CD4-positive, alpha-beta T cell treated with Interferon alpha-2 for 1 hour (primary cell): ENCODE measurements at places on chromosomes 2 and 18.
A peak's percentile ranks its signal among the peaks of the same experiment; 100 is the strongest.

GRCh38 chr2:131035826-131036231 lies 57.4 kb downstream of the FAM168B start:
- DNase-seq = no peak

DNA sequence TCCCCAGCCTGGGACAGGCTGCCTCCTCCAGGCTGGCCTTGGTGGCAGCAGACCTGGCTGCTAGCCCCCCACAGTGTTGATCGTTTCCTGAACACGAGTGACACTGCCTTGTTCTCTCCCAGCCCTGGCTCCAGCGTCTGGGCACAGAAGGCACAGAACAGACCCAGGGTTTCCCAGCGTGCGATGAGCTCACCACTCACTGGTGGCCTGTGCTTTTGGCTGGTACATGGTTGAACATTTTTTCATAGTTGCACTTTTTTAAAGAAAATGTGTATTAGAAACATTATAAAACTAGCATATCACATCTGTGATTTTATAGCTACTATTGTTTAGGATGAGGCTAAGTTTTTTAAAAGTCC lies 40.9 kb downstream of the SCTR start:
- DNase-seq = no peak

DNA sequence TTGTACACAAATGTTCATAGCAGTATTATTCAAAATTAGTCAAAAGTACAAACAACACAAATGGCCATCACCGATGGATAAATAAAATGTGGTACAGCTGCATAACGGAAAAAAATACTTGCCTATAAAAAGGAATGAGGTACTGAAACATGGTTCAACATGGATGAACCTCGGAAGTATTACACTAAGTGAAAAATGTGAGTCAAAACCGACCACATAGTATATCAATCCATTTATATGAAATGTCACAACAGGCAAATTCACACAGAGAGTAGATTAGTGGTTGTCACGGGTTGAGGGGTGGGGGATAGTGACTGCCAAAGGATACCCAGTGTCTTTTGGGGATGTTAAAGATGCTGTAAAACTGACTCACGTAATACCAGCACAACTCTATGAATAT lies 3.5 kb downstream of the SS18 start:
- no peak for DNase-seq

DNA sequence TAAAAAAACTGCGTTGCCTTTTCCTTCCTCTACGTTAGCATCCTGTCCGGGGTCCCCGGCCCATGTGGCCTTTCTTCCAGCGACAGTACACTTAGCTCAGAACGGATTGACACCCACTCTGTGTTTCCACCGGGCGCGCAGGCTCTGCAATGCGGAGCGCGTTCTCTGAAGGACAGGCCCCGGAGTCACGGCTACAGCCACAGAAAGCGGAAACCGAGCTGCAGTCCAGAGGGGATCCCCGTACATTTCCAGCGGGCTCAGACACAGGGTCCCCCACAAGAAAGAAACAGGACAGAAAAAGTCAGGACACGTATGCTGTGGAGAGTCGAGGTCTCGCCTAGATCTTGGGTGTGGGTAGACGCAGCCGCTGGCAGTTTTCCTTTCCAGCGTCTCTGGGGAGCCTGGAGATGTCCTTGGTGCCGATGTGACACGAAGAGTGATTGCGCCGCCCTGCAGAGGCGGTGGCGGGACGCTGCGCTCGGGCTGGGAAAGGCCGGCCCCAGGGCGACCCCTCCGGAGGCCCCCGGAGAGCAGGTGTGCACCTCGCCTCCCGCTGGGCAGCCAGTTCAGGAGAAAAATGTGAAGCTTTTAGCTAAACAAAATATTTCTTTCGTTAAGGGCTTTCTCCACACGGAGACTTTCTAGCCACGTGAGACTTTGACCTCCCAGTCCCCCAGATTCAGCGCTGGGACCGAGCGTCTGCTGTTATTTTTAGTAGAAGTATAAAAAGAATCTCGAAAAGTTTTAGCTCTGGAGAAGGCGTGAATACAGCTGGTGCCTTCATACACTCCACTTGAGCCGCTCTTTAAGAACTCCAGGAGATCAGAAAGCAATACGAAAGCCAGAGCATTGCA lies 1.3 kb upstream of the ACKR3 start:
- DNase-seq = peak; percentile 42

DNA sequence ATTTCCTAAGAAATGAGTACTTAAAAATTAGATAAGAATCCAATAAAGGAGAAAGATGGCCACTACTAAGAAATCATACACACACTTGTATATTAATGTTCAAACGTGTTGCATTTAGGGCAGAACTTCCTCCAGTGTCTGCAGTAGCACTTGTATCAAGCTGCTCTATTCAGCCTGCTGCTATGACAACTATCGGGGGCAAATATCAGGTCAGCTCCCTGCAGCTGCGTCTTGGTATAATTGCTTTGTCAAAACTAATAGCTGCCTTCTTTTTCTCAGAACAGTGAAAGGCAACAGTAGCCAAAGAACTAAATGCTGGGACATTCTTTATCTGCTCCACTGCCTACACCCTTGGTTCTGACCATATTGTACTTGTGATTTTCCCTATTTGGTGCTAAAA lies 300.7 kb downstream of the NOL4 start:
- no peak for DNase-seq

DNA sequence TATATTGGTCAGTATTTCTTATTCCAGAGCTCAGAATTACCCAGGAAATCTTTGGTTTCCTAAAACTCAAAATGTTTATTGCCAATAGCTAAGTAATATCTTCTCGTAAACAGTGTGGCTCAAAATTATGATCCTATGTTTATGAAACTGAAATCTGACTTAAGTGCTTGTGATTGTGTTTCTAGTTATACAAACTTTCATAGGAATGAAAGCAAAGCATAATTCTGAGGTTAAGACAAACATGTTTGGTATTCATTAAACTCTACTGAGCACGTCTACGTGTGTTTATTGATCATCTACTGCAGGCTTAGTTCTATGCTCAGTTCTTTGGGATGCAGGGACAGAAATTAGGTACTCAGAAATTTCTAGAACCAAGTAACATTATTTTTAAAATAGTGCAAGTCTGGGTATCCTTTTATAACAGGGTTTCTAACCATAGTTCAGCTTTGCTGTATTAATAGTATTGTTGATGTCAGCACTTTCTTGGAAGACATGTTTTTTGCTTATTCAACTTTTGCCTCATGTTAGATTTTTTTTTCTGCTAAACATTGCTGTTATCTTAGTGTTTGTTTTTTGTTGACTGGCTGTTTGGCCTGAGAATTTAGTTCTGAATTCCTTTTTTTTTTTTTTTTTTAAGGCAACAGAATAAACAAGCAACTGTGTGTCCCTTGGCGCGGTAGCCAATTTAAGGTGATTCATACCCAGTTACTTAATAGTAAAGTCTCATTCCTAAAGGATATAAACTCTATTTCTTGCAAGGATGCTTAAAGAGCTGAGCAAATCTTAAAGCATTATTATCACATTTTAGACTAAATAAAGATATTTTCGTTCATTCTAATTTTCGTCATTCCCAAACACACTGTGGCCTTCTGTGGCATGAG lies 31.3 kb downstream of the PTPRM start:
- DNase-seq = no peak
